WERI-Rb-1 (cell line): ENCODE measurements at places on chromosomes 1 and 21.

DNA sequence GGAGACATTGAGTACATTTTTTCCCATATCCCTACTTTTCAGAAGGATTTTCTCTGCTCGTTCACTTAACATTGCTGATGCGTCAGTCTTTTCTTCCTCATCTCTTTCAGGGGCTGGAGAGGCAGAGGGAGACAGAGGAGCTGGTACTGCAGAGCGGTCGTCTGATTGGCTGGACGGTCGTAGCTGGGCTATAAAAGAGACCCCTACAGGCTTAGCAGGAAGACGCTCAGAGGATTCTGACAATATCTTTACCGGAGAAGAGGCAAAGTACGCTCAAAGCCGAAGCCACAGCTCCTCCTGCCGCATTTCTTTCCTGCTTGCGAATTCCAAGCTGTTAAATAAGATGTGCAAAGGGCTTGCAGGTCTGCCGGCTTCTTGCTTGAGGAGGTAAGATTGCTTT is at the start of gene RGS4:
RGS4 (plus strand) TSS at position 220 of the 400 bp plus-strand sequence; CDS start at position 344, 124 bp downstream.
- peak; percentile 56 for DNase-seq

- DNase-seq: no peak
These were observed 41.7 kb downstream of the OLFML2B start for GRCh38 chr1:161981735-161982506.

DNA sequence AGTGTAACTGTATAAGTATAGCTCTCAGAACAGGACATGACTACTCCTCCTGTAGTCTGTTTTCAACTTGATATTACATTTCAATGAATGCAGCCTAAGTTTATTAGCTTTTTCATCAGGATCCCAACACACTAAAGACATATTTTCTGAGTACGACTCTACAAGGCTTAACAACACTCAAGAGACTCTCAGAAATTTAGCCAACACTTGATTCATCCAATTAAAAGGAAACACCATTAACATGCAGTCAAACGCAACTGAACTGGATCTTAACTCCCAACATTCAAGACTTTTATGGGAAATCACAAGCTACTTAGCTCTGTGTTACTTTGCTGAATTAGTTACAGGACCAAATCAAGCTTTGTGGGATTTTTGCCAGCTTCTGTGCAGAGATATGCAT is 65.2 kb upstream of the SGIP1 start:
- DNase-seq: no peak

- DNase-seq: no peak
These were observed 9.4 kb upstream of the KIF14 start for GRCh38 chr1:200629876-200630514.

- DNase-seq: peak; percentile 33
These were observed 124.5 kb downstream of the ZNF648 start for GRCh38 chr1:181936768-181937581.

- DNase-seq: no peak
These were observed 163.1 kb downstream of the KCNJ6 start for GRCh38 chr21:37753122-37753599.

- DNase-seq: peak; percentile 56
These were observed 8.6 kb upstream of the FOXE3 start for GRCh38 chr1:47407481-47407880.

DNA sequence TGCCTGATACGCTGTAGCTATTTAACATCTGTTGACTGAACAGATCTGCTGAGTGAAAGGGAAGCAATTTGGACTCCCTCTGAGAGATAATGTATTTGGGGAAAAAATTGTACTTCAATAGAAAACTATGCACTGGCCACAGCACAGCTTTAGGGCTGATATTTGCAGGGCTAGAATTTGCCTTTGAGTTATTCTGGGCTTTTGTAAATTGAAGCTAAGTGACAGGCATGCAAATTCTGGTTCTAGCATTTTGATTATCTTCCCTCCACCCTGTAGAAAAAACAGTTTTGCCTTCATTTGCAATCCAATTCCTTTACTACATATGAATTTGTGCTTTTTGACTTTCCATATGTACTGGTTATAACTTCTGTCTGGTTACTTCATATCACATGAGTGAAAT is 7.9 kb downstream of the KYAT3 start:
- DNase-seq: no peak

GRCh38 chr1:10738061-10739058 is 58.1 kb downstream of the CASZ1 start:
- DNase-seq: no peak

DNA sequence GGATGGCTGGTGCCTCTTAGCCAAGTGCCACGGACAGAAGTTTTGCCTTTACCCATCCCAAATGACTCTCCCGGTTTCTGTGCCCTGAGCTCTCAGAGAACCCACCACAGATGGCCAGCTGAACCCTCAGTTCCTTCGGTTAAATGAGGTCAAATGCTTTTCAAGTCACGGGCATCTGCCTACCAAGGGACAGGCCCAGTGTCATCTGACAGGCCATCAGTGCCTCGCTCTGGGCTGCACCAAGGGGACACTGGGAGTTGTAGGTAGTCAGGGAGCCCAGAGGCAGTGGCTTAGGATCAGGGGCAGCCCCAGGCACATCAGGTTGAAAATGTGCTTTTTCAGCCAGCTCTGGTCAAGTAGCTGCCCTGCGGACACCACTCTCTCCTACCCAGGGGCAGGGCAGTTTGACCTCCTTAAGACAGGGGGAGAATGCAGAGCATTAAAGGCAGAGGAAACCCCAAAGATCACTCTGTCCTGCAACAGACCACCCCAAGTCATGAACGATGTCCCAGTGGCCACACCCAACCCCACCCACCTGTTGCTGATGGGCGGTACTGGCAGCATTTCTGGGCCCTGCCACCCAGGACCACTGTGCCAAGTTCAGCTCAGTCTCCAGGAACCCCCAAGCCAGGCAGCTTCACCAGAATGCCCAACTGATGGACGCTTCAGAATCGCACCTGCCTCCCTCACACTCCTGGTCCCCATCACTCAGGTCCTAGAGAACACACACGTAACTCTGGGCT is 60.7 kb downstream of the CASZ1 start:
- DNase-seq: peak; percentile 70

DNA sequence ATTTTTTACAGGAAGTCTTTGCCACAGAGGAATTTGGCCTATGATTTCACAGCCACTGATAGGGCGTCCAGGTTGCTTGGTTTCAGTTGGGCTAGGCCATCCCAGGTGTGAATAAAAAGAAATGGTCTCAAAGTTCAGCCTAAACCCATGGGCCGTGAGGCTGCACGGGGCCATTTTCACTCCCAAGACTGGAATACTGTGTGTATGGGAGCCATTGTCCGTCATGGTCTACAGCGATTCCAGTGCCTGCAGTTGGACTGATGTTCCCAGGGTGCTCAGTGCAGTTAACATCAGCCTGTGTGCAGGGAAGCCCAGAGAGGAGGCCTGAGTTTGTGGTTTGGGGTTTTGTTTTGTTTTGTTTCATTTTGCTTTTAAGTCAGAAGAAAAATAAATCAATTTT is 133.2 kb downstream of the ADSS2 start:
- DNase-seq: no peak

DNA sequence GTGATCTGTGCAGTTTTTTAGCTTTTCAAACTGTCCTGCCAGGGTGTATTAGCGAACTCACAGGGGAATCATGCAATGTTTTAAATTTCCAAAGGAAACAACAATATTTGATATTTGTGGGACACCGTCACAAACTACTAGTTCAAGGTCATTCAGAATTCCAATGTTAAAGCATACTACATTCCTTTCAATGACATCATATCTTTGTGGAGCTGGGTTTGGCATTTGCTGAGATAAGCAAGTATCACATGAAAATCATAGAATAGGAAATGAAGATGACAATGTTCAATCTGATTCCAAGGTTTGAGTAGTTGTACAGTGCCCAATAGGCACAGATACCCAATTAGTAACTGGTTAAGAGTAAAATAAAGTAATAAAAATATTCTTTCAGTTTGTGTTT is 35.6 kb downstream of the NUF2 start:
- no peak for DNase-seq

GRCh38 chr1:165871311-165872067 is 44.1 kb downstream of the UCK2 start:
- peak; percentile 66 for DNase-seq

DNA sequence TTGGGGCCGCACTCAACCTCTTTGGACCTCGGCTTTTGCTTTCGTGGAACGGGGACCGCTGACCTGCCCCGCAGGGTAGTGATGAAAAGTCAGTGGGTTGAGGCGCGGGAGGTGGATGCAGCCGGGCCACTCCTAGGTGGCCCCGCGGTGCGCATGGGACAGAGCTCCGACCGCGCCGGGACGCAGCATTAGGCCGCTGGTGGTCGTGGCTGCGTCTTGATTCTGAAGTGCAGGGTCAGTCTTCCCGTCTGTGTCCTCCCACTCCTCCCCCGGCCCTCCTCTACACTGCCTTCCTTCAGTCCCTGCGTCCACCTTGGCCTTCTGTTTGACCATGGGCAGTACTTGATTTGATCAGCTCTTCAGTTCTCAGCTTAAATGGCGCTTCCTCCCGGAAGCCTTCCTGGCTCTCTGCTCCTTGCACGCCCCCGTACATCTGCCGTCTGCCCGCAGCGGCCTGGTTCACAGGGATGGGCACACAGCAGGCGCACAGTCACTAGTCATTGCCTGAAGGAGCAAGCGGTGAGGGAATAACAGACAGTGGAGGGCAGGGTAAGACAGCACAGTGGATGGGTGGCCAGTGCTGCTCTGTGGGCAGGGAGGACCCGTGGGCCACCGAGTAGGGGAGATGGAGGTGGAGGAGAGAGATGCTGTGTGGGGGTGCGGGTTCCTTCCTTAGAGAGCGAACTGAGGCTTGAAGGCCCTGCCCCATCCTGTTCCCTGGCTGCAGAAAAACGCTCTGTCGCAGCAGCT is 633 bp downstream of the THEMIS2 start:
- no peak for DNase-seq

DNA sequence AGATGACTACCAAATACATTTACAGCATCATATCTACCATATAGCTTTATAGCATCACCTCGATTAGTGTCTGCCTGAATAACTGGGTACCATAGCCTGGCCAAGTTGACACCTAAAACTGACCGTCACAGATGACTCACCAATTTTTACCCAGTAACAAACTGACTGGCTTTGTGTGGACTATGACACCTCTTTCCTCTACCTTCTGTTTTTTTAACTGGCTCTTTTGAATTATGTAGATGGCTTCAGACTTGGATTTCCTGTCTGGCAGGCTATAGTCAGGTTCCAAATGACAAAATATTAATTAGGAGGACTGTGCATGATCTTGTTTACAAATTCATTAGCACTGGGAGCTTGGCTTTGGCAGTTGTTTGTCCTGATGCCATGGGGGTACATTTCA is 360.3 kb downstream of the TGFB2 start:
- DNase-seq: no peak

GRCh38 chr1:39224295-39224829 is 19.9 kb downstream of the MACF1 start:
- no peak for DNase-seq

GRCh38 chr1:1429671-1430073 is 5.8 kb upstream of the VWA1 start:
- no peak for DNase-seq

DNA sequence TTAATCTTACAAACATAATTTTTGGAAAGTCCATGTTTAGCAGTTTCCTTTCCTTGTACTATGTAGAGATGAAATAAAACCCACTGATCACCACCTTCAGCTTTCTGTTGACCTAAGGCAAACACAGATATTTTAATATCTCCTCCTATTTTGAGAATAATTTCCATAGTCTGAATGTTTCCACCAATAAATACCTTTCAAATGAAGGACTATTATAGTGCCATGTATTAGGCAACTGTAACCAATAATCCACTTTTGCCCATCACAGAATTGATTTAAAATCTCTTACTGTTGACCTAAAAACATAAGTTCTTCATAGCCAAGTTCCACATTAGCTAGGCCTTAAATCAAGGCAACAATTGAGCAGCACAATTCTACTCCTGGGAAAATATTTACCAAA is 1.8 kb downstream of the CDC42BPA start:
- DNase-seq: no peak

- DNase-seq: no peak
These were observed 68.3 kb downstream of the TCP10L start for GRCh38 chr21:32516756-32517649.

DNA sequence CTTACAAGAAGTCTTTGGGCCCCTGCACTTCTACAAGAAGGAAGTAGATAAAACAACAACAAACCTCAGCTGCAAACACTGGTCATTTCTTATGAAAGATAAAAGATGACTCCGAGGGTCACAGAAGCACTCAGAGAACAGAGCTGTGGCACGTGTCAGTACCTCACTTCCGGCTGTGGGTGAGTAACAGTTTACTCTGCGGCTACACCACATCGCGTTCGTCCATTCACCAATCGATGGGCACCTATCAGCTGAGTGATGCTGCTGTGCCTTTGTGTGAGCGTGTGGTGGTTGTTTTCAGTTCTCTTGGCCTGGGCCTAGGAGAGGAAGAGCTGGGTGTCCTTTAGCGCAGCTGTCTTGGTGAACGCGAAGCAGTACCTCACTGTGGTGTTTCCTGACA is 49.9 kb downstream of the COL6A1 start:
- DNase-seq: no peak

DNA sequence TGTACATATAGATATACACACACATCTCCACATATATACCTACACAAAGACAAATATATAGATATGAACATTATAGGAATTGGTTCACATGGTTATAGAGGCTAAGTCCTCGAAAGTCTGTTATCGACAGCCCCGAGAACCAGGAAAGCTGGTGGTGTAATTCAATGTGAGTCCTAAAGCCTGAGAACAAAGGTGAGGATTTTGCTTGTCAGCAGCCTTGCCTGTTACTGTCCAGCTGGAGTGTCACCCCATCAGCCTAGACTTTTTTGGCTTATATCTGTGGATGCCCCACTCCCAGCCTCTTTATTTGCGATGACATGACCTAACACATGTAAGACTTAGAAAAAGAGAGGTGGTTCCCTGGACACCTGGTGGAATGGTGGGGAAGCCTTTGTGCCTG is 97.0 kb downstream of the GIPC2 start:
- DNase-seq: no peak

DNA sequence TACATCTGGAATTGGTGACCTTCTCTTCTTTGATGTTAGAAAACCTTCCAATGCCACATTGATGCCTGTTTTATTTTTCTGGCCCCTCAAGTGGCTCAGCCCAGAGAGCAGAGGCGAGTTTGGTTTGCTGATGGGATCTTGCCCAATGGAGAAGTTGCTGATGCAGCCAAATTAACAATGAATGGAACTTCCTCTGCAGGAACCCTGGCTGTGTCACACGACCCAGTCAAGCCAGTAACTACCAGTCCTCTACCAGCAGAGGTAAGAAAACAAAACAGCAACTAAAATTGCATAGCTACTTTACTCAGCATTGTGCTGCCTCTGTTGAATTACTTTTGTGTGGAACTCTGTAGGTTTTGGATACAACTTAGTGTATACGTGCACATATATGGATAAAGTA is 97.6 kb downstream of the CC2D1B start:
- no peak for DNase-seq

DNA sequence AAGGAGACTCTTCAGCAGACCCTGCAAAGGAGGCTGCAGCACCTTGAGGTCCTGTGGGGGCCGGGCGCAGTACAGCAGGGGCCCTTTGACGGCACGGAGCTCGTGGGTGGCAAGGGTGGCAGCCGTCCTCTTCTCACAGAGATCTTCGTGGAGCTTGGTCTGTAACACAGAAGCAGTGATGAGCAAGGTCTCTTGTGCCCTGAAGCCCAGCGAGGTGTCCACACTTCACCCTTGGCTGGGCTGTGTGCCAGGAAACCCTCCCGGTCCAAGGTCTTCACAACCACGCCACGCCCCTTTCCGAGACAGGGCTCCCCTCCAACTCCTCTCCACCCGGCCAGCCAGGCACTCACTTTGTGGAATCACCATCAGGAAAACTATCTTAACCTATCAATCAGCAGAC is 11.3 kb downstream of the LRRC47 start:
- no peak for DNase-seq
